ENCODE measurements at places on chromosomes 13 and 19.
A peak's percentile ranks its signal among the peaks of the same experiment; 100 is the strongest.

- H3K27ac ChIP-seq, result no peak overlapping the region
- DNase-seq, result no peak
- H3K36me3 ChIP-seq, result peaks cover 9% of the 10 kb centered on the region
- H3K4me1 ChIP-seq, result peaks cover 9% of the 10 kb centered on the region
- H3K4me3 ChIP-seq, result no peak overlapping the region
- H3K27me3 ChIP-seq, result no peaks in the 10 kb centered on the region
Measured at GRCh38 chr19:6743714-6744380, 4.4 kb downstream of the TRIP10 start.

DNA sequence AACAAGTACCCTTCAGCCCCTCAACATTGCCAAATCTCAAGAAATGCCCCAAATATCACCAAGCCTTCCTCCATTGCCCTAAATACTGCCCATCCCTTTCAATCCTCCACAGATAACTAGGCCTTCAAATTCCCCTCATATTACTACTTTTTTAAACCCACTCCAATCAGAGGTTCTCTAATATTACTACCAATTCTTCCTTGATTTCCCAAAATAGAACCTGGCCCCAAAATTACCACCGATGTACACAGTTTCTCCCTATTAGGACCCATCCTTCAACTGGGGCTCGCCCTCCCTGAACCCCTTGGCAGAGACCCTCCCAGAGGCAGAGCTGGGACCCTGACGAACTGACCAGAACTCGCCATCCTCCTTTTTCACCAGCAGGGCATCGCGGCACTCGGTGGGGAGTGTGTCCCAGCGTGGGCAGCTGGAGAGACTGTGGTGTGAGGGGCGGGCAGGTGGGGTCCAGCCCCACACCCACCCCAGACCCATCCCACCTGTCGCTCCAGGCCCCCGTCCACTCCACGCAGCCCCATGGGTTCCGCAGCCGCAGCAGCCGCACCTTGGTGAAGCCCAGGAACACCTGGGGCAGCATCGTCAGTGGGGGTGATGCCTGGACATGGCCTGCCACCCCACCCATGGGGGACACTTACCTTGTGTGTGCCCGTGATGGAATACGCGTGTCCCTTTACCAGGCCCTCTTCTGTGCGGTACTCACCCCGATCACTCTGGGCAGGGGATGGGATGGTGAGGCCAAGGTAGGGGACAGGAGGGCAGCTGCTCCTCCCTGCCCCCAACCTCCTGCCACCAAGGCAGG is 6.1 kb downstream of the CAPN12 start:
- DNase-seq, result no peak
- H3K36me3 ChIP-seq, result no peaks in the 10 kb centered on the region
- peaks cover 22% of the 10 kb centered on the region for H3K4me1 ChIP-seq
- no peak overlapping the region for H3K27ac ChIP-seq
- no peaks in the 10 kb centered on the region for H3K27me3 ChIP-seq

DNA sequence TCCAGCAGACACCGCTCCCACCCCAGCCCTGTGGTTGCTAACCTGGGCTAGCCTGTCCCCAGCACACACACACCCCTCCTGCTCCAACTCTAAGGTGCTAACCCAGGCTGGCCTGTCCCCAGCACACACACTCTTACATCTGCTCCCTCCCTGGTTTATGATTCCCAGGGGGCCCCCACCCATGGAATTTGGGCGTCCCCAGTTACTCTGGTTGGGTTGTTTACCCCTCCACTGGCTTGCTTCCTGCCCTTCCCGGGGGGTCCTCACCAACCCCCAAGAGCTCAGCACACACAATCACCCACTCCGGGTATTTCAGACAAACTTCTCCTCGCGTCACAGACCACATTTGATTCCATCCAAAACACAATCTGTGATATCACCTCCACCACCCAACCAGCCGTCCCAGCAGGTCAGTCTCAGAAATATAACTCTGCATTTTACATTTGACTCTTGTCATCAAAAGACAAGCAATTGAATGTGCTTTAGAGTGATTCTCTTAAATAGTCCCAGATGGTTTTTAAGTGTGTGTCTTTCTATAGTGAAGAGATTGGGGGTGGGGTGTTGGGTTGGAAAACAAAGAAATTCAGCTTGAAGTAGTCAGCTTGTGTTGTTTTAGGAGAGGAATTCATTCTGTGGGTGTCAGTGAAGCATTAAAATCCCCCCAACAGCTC is 20.1 kb downstream of the COL4A2 start:
- H3K4me1 ChIP-seq, result no peaks in the 10 kb centered on the region
- DNase-seq, result no peak
- no peaks in the 10 kb centered on the region for H3K27me3 ChIP-seq
- no peak overlapping the region for H3K4me3 ChIP-seq

DNA sequence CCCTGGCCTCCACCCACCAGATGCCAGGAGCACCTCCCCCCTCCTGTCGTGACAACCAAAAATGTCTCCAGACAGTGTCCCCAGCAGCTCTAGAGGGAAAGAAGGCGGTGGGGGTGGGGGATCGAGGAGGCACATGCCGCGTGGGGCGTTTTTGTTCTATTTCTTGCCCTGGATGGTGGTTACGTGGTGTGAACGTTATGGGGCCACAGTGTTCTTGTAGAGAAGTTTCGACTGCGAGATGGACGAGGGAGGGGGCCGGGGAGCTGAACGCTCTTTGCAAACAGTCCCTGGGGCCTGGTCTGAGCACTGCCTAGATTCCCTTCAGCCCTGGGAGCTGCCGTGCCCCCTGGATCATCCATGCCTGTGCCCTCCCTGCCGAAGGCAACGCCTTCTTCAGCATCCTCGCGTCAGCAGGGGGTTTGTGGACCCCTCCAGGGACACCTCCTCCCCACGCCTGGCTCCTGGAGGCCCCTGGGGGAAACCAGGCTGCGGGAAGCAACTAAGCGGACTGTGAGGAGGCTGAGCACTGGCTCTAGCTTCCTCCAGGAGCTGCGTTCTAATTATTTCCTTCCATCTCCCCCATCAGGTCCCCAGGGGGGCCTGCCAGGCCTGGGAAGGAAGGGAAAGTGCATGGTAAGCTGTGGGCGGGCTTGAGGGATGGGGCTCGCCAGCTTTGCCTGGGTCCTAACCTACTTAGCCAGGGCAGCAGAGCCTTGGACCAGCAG is 131.5 kb downstream of the IER2 start:
- peaks cover 6% of the 10 kb centered on the region for H3K4me1 ChIP-seq
- no peak overlapping the region for H3K4me3 ChIP-seq
- H3K27me3 ChIP-seq, result no peaks in the 10 kb centered on the region
- DNase-seq, result no peak
- H3K27ac ChIP-seq, result no peak overlapping the region

GRCh38 chr13:112120031-112120373 is 53.1 kb downstream of the SOX1 start:
- DNase-seq, result no peak
- H3K27ac ChIP-seq, result no peak overlapping the region
- H3K27me3 ChIP-seq, result no peaks in the 10 kb centered on the region
- no peak overlapping the region for H3K4me3 ChIP-seq

- H3K4me3 ChIP-seq, result no peak overlapping the region
- H3K27ac ChIP-seq, result no peak overlapping the region
- no peaks in the 10 kb centered on the region for H3K36me3 ChIP-seq
- DNase-seq, result no peak
- peaks cover 5% of the 10 kb centered on the region for H3K4me1 ChIP-seq
Measured at GRCh38 chr19:55591555-55591954, 7.8 kb downstream of the FIZ1 start.

GRCh38 chr13:33761740-33762139 is 56.2 kb upstream of the RFC3 start:
- H3K27ac ChIP-seq, result no peak overlapping the region
- no peak overlapping the region for H3K4me3 ChIP-seq
- no peaks in the 10 kb centered on the region for H3K27me3 ChIP-seq
- no peaks in the 10 kb centered on the region for H3K36me3 ChIP-seq
- no peak for DNase-seq

DNA sequence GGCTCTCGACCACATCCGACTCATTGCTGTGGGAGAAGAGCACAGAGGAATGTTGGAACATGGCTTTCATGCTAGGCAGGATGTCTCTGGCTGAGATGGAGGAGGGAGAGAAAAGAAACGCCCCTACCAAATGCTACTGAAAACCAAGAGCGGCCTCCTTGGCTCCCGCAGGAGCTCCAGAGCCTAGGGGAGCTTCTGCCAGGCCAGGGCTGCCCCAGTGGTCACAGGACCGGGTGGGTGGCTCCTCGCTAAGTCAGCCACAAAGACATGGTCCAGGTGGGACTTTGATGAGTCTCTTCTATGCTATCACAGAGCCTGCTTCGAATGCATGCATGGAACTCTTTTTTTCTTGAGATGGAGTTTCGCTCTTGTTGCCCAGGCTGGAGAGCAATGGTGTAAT is 6.7 kb downstream of the LONP1 start:
- no peaks in the 10 kb centered on the region for H3K27me3 ChIP-seq
- H3K4me1 ChIP-seq, result peaks cover 4% of the 10 kb centered on the region
- H3K4me3 ChIP-seq, result no peak overlapping the region
- DNase-seq, result no peak
- H3K36me3 ChIP-seq, result peaks cover 20% of the 10 kb centered on the region
- H3K27ac ChIP-seq, result no peak overlapping the region

GRCh38 chr19:17687141-17687856 is 855 bp downstream of the UNC13A start:
- H3K27me3 ChIP-seq, result peaks cover 5% of the 10 kb centered on the region
- no peaks in the 10 kb centered on the region for H3K36me3 ChIP-seq
- DNase-seq, result no peak
- no peak overlapping the region for H3K4me3 ChIP-seq
- no peak overlapping the region for H3K27ac ChIP-seq

GRCh38 chr19:33532859-33533460 is 11.4 kb upstream of the PEPD start:
- no peak overlapping the region for H3K4me3 ChIP-seq
- DNase-seq, result no peak
- no peaks in the 10 kb centered on the region for H3K27me3 ChIP-seq
- H3K4me1 ChIP-seq, result no peaks in the 10 kb centered on the region
- H3K36me3 ChIP-seq, result no peaks in the 10 kb centered on the region
- H3K27ac ChIP-seq, result no peak overlapping the region

- no peak overlapping the region for H3K27ac ChIP-seq
- no peak for DNase-seq
- no peak overlapping the region for H3K4me3 ChIP-seq
- no peaks in the 10 kb centered on the region for H3K36me3 ChIP-seq
- no peaks in the 10 kb centered on the region for H3K27me3 ChIP-seq
Measured at GRCh38 chr19:54316746-54317107, 3.8 kb upstream of the LILRA5 start.

DNA sequence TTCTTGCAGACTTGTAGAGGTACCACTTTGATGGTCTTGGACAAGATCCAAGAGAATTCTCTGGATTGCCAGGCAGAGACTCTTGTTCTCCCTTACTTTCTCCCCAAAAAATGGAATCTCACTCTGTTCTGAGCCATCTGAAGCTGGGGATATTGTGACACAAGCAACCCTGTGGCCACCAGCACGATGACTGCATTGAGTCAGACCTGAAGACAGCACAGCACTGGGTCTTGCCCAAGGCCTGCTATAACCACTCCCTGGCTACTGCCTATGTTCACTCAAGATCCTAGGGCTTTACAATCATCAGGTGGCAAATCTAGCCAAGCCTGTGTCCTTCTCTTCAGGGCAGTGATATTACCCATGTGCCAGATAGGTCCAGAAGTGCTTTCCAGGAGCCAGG is 202.5 kb upstream of the SERP2 start:
- H3K36me3 ChIP-seq, result no peaks in the 10 kb centered on the region
- no peak overlapping the region for H3K4me3 ChIP-seq
- no peak overlapping the region for H3K27ac ChIP-seq

DNA sequence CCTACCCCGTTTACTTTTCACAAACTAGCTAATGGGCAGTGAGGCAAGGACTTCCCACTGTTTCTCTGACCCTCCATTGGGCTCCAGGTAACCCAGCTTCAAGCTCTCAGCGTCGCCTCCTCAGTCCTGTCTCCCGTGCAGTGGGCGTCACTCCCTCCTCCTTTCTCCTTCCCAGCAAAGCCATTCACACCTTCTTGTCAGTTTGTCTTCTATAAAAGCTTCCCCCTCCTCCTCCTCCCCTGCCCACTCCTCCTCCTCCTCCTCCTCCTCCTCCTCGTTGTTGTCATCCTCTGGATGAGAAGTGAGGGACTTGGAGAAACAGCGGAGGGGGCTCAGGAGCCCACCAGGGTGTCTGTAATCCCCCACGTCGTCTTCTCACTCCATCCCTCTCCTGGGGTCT is 1.7 kb upstream of the GALP start:
- H3K4me3 ChIP-seq, result no peak overlapping the region
- DNase-seq, result no peak
- H3K36me3 ChIP-seq, result no peaks in the 10 kb centered on the region
- H3K27ac ChIP-seq, result no peak overlapping the region
- H3K27me3 ChIP-seq, result no peaks in the 10 kb centered on the region

- H3K27ac ChIP-seq, result peak overlapping the region; percentile 83
- peak; percentile 53 for DNase-seq
- H3K36me3 ChIP-seq, result peaks cover 12% of the 10 kb centered on the region
Measured at GRCh38 chr13:46679369-46680120, 117.4 kb downstream of the ESD start.

DNA sequence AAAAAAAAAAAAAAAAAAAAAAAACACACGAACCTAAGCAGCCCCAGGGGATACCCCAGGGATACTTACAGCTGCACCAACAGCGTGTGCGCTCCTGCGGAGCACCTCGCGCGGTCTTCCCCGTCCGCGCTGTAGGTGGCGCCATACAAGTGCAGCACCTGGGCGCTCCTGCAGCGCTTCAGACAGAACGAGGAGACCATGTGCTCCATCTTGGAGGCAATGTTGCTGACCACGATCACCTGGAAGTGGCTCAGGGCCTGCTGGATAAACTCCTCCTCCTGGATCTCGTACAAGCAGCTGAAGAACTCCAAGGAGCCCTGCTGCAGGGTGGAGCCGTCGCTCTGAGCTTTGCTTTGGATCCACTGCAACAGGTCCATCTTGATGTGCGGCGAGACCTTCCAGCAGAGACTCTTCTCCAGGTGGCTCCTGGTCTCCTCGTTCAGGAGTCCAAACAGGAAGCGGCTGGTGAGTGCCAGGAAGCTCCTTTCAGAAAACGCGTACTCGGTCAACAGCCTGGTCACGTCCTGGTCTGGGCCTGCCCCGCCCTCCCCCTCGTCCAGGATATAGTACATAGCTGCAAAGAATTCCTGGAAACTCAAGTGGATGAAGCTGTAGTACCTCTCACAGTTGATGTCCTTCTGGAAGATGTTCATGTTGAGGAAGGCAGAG is 14.5 kb downstream of the NLRP12 start:
- H3K27me3 ChIP-seq, result no peaks in the 10 kb centered on the region
- no peaks in the 10 kb centered on the region for H3K4me1 ChIP-seq
- no peaks in the 10 kb centered on the region for H3K36me3 ChIP-seq
- DNase-seq, result no peak

DNA sequence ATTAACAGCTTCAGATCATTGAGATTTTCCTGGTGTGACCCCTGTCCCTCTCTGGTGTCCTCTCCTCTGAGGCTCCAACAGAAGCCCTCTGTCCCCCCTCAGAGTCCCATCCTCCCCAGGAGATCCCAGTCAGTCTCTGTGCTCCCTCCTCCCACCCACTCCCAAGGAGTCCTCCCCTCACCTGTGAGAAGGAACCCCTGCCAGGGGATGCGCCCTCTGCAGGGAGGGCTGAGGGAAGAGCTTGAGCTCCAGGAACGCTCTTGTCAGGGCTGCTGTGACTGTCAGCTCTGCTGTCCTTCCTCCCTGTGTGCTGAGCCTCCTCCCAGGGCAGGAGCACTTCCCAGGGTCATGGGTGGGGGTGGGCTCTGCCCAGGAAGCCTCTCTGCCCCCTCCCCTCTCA is 33.2 kb downstream of the CEACAM8 start:
- H3K27ac ChIP-seq, result no peak overlapping the region
- no peaks in the 10 kb centered on the region for H3K27me3 ChIP-seq
- H3K4me1 ChIP-seq, result no peaks in the 10 kb centered on the region
- no peak for DNase-seq
- no peaks in the 10 kb centered on the region for H3K36me3 ChIP-seq

- H3K4me3 ChIP-seq, result no peak overlapping the region
- no peaks in the 10 kb centered on the region for H3K4me1 ChIP-seq
- no peaks in the 10 kb centered on the region for H3K27me3 ChIP-seq
- no peak for DNase-seq
- H3K36me3 ChIP-seq, result no peaks in the 10 kb centered on the region
Measured at GRCh38 chr19:44582581-44583265, 30.6 kb upstream of the IGSF23 start.
